ENCODE measurements at places on chromosomes 5 and 9.

DNA sequence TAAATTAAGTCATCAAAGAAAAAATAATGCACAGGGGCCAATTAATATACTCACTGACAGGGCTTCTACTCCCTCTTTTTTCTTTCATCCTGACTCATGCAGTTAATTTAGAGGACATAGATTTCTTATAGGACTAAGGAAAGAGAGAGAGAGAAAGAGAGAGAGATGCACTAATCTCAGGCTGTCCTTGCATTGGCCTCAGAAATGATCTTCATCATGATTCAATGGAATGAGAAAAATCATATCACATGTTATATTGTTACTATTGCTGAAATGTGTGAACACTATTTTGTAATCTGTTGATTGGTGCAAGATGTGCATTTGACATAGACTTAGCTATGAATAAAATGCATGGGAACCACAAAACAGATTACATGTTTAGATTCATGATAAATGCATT, 608.3 kb upstream of the NUDT12 start:
- no peak for DNase-seq

- DNase-seq: no peak
Observed at GRCh38 chr5:54680998-54681397, 163.4 kb downstream of the SNX18 start.

- no peak for DNase-seq
Observed at GRCh38 chr9:87245271-87245670, 252.4 kb upstream of the DAPK1 start.

- DNase-seq: no peak
Observed at GRCh38 chr9:133516961-133517350, 7.8 kb downstream of the MYMK start.

- no peak for DNase-seq
Observed at GRCh38 chr9:30796764-30797163, 1587.7 kb upstream of the ACO1 start.

DNA sequence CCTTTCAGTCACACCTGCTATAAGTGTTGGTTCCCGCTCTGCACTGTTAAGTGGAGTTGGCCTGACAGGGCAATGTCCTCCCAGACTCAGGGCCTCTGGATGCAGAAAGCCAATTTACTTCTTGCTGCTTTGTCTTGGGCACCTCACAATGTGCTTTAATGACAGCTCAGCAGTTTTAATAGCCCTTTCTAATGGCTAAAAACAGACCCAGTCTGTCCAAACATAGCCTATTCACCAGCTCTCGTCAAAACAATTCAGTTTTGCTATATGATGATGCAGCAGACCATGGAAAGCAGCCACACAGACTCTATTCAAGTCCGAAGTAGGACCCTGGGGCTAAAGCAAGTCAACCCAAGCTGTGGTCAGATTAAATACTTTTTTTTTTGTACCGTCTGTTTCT, 529.1 kb upstream of the SEMA6A start:
- no peak for DNase-seq

DNA sequence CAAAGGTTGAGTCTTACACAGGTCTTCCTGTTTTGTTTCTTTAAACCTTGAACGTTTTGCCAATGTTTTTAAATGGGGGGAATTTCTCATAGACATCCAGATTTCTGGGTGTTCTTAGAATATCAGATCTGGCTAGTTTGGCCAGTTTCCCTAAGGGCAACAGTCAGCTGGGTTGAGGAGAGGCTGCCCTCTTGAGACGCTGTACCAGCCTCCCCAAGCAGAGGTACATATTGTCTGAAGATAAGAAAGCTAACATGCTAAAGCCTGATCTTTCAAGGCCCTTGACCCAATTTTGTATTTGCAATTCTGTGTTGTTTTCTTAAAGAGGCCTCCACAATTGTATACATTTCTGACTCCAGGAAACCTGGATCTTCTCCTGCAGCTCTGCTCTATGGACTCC, 21.9 kb upstream of the SH3GL2 start:
- no peak for DNase-seq

- DNase-seq: no peak
Observed at GRCh38 chr5:131302506-131302905, 38.7 kb downstream of the CDC42SE2 start.

- DNase-seq: no peak
Observed at GRCh38 chr9:21681641-21682040, 120.8 kb upstream of the MTAP start.

GRCh38 chr5:168720575-168720974, 141.4 kb upstream of the PANK3 start:
- DNase-seq: no peak

DNA sequence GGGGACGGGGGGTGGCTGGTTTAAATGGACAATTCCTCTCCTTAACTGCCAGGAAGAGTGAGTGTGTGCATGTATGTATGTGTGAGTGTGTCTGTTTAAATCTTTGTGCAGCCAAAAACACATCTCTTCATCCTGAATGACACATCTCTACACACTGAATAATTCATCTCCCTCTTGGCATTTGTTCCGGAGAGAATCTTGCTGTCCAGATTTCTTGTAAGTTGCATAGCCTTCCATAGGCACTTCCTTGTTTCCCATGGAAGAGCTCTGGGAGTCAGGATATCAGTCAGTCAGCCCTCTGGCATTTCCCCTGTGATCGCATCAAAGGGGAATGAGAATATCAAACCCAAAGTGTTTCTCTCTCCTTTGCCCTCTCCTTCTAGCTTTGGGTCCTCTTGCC, 74.7 kb downstream of the WWC1 start:
- DNase-seq: no peak

- DNase-seq: no peak
Observed at GRCh38 chr9:73845954-73846690, 651.0 kb upstream of the RORB start.

- no peak for DNase-seq
Observed at GRCh38 chr5:170312301-170312595, 14.7 kb upstream of the LCP2 start.

DNA sequence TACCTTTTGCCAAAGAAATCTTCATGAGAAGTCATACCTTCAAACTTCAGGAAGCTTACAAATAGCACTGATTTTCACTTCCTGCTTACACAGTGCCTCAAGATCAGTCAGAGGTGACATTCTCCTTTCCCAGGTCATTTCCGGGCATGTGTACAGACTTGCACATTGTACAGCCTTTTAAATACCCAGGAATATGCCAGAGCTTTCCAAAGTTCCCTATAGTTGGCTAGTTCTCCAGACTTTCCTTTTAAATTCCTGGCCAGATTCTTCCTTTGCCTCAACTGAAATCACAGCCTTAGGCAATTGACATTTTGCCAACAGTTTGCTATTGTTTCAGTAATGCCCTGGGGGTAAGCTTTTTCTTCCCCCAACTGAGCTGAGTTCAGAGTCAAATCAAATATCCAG, 47.2 kb downstream of the RFX3 start:
- no peak for DNase-seq

GRCh38 chr5:168174376-168174775, 117.1 kb upstream of the WWC1 start:
- DNase-seq: no peak

Data from activated CD8-positive, alpha-beta memory T cell treated with anti-CD3 and anti-CD28 coated beads, Interleukin-2, amount 50 U/mL, for 4 hours (primary cell).